ENCODE measurements at places on chromosomes 6 and 20.

DNA sequence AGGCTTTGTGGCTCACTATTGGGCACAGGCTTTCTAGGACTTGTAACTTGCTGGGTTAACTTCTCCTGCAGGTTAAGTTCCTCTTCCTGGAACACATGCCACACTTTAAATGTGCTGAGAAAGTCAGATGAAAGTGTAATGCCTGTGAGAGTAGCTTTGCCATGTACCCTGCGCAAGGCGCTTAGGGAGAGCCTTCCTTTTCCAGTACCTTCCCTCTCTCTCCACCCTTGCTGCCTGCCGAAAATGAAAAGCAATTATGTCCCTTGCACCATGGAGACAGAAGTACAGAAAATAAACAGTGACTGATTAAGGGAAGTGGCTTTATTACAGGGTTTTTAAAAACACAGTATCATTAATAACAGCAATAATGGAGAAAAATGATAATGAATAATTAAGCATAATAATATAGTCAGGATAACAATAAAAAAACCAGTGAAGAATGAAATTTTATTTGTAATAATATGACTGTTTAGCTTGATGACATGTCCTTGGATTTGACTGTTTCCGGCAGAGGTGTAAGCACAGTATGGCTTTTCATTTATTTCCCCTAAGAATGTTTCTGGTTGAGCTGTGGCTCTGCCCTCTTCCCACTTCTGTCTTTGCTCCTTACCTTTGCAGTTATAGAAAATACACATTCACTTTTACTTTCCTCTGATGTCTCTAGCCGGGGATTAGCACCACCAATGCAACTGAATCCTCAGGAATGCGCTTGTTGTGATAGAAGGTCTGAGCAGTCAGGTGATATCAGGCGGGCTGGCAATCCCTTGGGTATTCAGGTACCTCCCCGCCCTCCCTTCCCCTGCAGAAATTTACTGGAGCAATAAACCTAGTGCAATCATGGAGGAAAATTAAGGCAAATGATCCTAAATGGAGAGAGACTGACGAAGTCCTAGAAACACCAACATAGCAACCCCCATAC is 472.3 kb upstream of the CITED2 start:
- no peak for DNase-seq

DNA sequence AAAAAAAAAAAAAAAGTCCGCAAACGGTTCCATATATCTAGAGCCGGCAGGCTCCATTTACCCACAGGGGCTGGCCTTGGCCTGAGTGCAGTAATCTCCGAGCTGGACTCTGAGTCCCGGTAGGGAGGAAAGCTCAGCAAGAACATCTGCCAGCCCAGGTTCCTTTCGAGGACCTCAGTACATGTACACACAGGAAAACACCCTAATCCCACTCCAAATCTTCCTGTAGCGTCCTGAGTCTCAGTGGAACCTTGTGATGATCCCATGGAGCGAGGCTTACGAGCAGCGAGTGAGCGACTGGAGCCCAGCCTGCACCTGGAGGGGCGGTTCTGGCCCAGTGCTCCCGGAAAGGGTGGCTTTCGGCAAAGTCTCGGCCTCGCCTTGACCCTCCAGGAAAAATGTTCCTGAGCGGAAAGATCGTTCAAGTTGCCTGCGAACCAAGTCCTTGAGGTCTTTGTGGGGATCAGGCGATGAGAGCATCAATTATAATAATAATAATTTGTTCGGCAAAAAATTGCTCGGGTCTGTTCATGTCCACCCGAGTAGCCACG is 32.1 kb downstream of the PRSS16 start:
- no peak for DNase-seq

DNA sequence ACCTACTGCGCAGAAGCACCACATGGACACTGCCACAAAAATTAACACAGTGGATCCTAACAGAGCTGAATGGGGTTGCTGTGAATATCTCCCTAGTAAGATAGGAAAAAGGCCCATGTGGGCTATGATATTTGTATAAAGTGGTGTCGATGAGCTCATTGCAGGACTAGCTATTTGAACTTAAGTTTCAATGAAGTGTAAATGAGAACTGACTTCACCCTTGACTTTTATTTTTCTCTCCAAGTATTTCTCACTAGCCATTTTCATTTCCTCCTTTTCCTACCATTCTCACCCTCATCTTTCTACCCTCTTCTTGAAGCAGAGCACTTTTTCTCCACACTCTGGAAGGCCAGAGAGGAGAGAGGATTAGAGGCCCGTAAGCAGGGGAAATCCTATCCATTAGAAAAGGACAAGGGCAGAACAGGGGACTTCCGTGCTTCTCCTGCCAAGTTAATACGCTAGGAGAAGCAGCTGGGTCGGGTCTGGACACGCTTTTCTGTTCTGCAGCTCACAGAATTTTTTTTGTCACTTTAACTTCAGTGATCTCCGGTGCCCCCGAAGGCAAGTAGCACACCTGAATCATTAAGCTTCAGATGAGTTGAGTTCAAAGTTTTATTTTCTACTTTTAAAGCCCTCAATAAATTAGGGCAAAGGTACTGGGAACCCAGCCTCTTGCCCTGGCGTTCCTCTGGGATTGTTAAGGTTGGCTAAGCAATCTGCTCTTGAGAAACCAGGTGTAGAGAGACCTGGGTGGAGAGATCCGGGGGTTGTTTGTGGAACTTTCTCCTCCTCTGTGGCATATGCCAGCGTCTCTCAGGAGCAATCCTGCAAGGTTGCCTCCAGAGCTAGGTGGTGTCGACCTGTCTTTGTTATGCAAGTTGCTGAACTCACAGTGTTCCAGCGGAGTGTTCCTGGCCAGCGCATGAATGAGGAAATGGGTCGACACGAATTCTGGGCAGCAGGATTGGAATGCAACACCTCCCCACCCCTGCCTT is 56.2 kb upstream of the ARID1B start:
- peak; percentile 60 for DNase-seq

- DNase-seq = no peak
Observed at GRCh38 chr6:165858586-165858985, 195.5 kb upstream of the PDE10A start.

GRCh38 chr6:36631326-36632011 is 37.3 kb downstream of the SRSF3 start:
- no peak for DNase-seq

DNA sequence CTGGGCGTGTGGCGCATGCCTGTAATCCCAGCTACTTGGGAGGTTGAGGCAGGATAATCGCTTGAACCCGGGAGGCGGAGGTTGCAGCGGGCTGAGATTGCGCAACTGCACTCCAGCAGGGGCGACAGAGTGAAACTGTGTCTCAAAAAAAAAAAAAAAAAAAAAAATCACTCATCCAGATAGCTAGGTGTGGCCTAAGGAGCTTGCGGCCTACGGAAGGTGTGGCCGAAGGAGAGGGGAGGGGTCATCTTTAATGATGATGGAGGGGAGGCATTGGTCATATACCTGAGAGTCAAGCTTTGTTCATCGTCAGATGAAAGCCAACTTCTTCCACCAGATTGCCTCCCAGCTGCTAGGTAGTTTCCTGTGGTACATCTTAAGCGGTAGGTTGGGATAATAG is 801 bp upstream of the PPARD start:
- no peak for DNase-seq

DNA sequence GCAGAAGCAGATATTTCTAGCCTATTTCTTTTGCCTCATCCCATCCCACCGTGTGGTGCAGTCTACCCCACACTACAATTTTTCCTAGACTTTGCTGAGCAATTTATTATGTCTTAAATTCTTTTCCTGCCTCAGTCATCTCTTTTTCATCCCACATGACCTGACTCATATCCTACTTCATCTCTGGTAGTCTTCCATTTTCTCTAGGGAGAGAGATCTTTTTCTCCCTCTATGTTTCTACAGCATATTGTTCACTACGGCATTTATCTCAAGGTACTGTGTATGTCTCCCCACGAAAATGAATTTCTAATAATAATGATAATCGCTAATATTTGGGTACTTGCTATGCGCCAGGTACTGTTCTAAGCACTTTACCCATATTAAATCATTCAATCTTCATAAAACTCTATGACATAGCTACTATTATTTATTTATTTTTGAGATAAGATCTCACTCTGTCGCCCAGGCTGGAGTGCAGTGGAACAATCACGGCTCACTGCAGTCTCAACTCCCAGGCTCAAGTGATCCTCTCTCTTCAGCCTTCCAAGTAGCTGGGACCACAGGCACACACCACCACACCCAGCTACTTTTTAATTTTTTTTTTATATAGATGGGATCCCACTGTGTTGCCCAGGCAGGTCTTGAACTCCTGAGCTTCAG is 15.6 kb downstream of the PDSS2 start:
- no peak for DNase-seq

- DNase-seq = peak; percentile 25
Observed at GRCh38 chr6:140988780-140989179, 1143.9 kb upstream of the GJE1 start.

DNA sequence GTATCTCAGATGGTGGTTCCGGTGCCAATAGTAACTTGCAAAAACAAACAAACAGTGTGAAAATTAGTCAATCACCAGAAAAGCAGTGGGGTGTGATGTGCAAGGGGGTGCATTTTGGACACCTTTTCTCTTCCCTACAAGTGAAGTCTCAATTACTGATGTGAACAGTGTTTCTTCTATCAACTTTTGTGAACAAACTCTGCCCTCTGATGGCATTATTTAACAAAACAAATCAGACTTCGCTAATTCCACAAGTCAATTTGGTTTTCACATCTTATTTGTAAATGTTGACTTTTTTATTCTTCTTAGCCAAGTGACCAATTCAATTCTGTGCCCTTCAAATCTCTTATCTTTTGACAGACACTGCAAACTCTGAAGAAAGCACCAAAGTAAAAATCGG is 212.2 kb downstream of the UST start:
- no peak for DNase-seq

GRCh38 chr6:7727946-7728854 is 2.3 kb downstream of the BMP6 start:
- DNase-seq = peak; percentile 15
